ENCODE measurements at places on chromosomes 13 and 19. TPM values are rescaled to one million over a fixed set of nuclear protein-coding genes. Genes with fewer than 3 reads are reported as not detected.

Gene GPR183
- 41.1 TPM for total RNA-seq

DNA sequence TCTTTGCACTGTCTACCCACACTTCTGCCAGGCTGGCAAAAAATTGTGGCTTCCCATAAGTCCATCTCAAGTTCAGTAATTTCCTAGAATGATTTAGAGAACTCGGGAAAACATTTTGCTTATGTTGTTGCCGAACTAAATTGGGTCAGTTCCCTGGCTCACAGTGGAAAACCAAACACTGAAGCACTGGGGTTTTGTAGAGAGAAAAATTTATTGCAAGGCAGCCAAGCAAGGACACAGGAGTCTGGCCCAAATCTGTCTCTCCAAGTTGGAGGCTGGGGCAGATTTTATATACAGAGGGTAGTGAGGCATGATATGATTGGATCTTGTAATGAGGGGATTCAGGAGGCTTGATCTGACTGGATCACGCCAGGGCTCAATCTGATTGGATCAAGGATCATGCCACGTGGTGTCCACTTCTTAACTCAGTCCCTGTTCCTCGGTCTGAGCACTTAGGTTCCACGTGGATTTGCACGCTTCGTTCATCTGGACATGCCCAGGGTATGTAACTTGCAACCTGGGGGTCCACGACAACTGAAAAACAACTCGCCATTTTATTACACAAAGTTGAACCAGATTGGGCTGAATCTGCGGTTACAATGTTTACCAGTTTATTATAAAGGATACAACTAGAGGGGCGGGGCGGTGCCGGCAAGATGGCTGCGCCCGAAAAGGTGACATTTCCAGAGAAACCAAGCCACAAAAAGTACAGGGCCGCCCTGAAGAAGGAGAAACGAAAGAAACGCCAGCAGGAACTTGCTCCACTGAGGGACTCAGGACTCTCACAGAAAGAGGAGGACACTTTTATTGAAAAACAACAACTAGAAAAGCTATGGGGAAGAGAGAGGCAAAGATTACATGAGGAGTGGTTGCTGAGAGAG, 7.3 kb downstream of the CD209 start:
- no peaks in the 10 kb centered on the region for H3K4me1 ChIP-seq
- no peak overlapping the region for H3K27ac ChIP-seq
- no peak overlapping the region for H3K4me3 ChIP-seq
- H3K36me3 ChIP-seq, result no peaks in the 10 kb centered on the region
- H3K27me3 ChIP-seq, result no peaks in the 10 kb centered on the region
- no peak for DNase-seq

GRCh38 chr19:19528721-19529490, at the start of gene YJEFN3:
Gene YJEFN3 (plus strand): TSS chr19:19528911. CDS start chr19:19528933, 22 bp downstream.
- H3K27ac ChIP-seq, result no peak within 1 kb of the TSS
- peaks cover 11% of the 10 kb centered on the region for H3K4me1 ChIP-seq
- no peaks in the 10 kb centered on the region for H3K27me3 ChIP-seq
- H3K4me3 ChIP-seq, result no peak within 1 kb of the TSS
- no peak for DNase-seq

GRCh38 chr13:20990910-20991525, 70.4 kb downstream of the LATS2 start:
- no peak for DNase-seq
- peaks cover 23% of the 10 kb centered on the region for H3K36me3 ChIP-seq
- no peak overlapping the region for H3K27ac ChIP-seq

DNA sequence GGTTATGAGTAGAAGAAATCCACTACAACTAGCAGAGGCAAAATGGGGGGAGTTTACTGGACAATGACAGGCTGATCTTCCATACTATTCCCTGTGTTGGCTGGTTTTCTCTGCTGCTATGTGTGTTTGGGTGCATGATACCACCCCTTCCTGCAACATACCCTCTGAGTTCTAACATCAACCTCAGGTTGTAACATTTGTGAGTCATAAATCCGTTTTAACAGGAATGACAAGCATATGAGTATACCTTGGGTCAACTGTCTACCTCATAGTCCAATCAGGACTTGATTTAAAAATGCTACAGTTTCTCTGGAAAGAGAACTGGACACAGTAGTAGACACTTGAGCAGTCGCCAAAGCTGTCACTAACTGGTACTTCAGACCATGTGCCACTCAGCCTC, 422.9 kb downstream of the KCTD12 start:
- no peak overlapping the region for H3K27ac ChIP-seq
- no peaks in the 10 kb centered on the region for H3K27me3 ChIP-seq
- no peaks in the 10 kb centered on the region for H3K4me1 ChIP-seq
- H3K4me3 ChIP-seq, result no peak overlapping the region
- DNase-seq, result no peak
- no peaks in the 10 kb centered on the region for H3K36me3 ChIP-seq

DNA sequence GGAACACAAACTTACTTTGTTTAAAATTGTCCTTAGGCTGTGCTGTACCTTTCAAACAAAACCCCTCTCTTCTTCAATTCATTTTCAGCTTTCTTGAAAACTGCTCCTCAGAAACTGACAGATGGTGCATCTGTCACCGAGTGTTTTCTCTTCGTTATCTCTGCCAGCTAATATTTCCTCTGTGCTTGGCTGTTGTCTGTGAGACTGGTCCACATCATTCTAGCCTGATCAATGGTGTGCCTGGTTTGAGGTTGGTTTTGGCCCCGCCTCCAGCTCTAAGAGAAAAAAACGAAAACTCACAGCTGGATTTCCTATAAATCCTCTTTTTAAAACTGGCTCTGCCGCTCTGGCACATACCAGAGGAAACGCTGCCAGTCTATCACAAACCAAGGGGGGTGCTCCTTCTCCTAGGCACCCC, 79.7 kb downstream of the STARD13 start:
- no peak overlapping the region for H3K4me3 ChIP-seq
- no peaks in the 10 kb centered on the region for H3K4me1 ChIP-seq
- H3K27me3 ChIP-seq, result no peaks in the 10 kb centered on the region
- DNase-seq, result no peak
